Mucosa of gallbladder (tissue), 1 donor: ENCODE measurements at places on chromosomes 6 and 20.

GRCh38 chr6:48658915-48659314, 547.9 kb upstream of the PTCHD4 start:
- no peak for DNase-seq

- DNase-seq, result no peak
These were observed 32.9 kb downstream of the FILIP1 start for GRCh38 chr6:75460681-75461080.

DNA sequence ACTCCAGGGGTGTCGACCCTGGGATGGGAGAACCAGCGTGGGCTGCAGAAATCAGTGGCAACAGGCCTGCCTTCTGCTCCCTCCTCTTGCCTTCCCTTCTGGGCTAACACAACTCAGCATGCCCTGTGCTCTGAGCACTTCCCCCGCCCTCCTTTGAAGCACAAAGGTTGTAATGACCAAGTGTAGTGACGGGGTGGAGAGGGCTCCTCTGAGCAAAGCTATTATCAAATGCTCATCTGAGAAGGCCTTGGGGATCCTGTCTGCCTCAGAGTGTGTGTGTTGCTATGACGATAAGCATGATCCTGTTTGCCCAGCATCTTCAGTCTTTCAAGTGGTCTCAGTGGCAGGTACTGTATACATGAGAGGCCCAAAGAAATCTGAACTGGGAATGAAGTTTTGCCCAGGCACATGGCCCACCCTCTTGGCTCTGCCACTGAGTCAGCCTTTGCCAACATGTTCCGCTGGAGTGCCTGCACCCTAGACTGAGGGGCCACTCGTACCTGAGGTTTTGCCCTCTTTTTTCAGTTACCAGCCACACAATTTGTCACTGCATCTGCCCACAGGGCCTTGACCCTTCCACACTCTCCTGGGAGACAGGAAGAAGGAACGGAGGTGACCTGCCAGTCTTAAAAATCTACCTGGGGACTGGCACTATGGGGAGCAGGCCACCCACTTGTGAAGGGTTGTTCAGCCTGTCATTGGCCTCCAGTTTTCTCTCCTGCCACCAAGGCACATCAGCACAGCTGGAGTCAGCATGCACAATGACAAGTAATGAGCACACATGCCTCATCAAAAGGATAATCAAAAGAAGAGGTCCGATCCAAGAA, 74.5 kb downstream of the GFOD1 start:
- DNase-seq, result no peak

- no peak for DNase-seq
These were observed 21.0 kb upstream of the GCLC start for GRCh38 chr6:53565886-53566285.

DNA sequence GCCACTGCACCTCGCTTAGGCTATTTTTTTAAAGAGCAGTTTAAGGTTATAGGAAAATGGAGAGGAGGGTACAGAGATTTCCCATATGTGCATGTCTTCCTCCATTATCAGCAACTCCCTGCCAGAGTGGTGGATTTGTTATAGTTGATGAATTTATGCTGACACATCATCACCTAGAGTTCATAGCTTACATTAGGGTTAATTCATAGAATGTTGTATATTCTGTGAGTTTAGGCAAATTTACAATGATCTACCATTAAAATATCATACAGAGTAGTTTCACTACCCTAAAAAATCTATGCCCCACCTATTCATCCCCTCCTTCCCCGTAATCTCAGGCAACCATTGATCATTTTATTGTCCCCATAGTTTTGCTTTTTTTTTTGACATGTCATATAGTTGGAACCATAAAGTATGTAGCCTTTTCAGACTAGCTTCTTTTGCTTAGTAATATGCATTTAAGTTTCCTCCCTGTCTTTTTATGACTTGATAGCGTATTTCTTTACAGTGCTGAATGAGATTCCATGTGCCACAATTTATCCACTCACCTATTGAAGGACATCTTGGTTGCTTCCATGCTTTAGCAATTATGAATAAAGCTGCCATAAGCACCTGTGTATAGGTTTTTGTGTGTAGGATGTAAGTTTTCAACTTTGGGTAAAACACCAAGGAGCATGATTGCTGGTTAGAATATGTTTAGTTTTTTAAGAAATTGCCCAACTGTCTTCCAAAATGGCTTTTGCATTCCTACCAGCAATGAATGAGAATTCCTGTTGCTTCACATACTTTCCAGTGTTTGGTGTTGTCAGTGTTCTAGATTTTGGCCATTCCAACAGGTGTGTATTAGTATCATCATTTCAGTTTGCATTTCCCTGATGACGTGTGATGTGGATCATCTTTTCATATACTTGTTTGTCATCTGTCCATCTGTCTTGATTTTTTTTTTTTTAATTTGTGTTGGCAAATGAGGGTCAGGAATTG, 60.2 kb downstream of the NCOA3 start:
- no peak for DNase-seq

DNA sequence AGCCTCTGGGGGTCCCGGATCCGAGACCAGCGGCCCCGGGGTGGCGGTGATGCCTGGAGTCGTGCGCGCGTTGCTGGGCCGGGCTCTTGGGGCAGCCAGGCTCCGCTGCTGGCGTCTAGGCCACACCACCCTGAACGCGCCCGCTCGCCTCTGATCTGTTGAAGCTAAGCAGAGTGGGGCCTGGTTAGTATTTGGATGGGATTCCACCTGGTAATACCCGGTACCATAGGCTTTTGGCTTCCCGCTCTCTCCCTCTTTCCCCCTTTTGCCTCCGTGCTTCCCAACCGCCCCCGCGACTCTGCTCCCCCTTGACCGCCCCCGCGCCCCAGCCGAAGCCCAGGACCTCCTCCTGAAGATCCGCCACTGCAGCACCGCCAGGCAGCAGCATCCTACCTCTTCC, 1383.5 kb upstream of the DEFB115 start:
- peak; percentile 43 for DNase-seq

GRCh38 chr20:31573555-31574321, 31.4 kb upstream of the ID1 start:
- no peak for DNase-seq

GRCh38 chr6:148516217-148516616, 173.6 kb downstream of the SASH1 start:
- no peak for DNase-seq

- DNase-seq, result no peak
These were observed 79.8 kb upstream of the TRAF3IP2 start for GRCh38 chr6:111685526-111685925.

DNA sequence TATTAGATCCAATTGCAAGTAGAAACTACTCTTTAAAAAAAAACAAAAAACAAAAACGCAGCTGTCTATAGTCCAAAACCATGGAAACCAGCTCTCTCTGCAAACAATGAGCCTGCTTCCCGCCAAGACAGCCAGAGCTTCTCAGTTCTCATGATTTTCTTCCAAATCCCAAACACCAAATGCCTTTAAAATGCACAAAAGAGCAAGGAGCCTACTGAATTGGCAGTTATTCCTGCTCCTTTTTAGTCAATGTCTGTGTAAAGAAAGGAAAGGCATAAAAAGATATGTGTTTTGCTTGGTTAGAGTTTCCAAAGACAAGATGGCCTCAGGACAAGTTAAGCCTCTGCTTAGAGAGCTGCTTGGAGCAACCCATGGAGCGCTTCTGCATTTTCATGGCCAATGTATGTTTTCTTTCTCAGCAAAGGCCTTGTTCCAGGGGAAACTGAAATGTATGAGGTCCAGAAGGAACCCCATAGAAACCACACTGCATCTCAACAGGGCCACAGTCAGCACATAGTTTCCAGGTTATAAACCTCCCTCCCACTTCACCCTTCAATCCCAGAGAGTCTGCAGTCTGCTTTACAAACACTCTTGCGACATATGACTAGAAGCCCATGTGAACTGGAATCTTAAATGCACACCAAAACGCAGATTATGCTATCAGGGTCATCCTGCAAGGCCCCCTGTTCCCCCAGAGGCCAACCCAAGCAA, 209.3 kb upstream of the TAB2 start:
- no peak for DNase-seq

DNA sequence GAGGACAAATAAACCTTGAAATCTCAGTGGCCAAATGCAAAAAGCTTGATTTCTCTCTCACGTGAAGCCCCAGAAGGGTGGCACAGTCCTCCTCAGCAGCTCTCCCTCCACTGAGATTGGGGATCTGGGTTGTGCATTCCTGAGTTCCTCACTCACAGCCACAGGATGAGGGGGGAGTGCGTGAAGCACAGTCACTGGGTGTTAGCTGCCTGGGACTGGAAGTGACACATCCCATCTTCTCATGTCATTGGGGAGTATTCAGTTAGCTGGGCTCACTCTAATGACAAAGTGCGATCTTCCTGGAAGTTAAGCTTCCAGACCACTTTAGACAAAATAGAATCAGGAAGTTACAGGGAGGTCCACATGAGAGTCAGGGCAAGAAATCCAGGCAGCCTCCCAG, 192.2 kb upstream of the LRFN2 start:
- DNase-seq, result no peak

DNA sequence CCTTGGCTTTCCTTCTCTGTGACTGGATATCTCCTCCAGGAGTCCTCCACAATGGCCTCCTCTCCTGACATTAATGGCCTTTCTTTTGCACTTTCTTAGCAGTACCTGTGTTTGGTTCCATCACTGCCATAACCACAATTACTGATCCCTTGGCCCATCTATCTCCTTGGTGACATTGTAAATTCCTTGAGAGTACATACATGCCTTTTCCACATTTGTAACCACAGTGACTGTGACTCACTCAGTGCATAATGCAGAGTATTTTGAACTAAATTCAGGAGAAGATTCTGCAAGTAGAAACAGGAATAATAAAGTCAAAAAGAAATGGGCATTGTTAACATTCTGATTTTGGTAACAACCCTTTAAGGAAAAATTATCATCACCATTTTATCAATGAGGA, 197.2 kb upstream of the SOX4 start:
- DNase-seq, result no peak

- peak; percentile 75 for DNase-seq
These were observed 14.7 kb downstream of the HLA-F start for GRCh38 chr6:29737707-29738630.

GRCh38 chr6:34247481-34248197, 1.2 kb downstream of the SMIM29 start:
- no peak for DNase-seq

GRCh38 chr6:137904822-137905617, 38.0 kb downstream of the TNFAIP3 start:
- peak; percentile 39 for DNase-seq

DNA sequence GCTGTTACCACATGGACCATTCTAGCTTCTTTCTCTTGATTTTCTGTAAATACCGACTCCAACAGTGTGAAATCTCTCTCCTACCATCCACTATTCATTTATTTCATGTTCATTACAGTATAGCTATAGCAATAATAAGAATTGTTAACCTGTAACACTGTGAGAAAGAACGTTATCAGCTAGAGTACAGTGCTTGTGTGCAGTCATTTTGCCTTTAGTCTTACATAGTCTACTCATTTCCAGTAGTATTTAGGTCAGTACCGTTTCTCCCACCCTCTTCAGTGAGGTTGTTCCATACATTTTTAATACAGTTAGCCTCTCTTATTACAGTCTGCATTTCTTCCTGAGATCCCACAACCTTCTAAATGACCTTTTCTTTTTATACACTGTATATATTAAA, 257.1 kb downstream of the LY86 start:
- DNase-seq, result no peak

GRCh38 chr20:45059022-45059728, 41.8 kb downstream of the KCNS1 start:
- DNase-seq, result no peak

GRCh38 chr20:5689463-5689862, 60.7 kb upstream of the SHLD1 start:
- no peak for DNase-seq
